ENCODE measurements at places on chromosomes 4 and X.

GRCh38 chr4:3483471-3483921 is 20.4 kb downstream of the DOK7 start:
- no peak for DNase-seq

DNA sequence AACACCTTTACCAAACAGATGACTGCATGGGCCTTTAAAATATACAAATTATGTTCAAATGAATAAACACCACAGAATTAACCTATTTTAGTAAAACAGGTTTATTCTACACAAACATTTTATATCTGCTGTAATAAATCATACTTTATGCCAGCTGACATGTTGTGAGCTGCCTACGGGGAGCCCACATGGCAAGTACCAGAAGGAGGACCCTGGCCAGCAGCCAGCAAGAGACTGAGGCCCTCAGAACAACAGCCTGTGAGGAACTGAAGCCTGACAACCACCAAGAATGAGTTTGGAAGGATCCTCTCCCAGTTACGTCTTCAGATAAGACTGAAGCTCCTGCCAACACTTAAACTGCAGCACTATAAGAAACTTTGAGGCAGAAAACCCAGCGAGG is 377.0 kb downstream of the PDGFC start:
- DNase-seq = no peak

GRCh38 chr4:168711197-168712140 is 214.6 kb downstream of the PALLD start:
- DNase-seq = no peak

- DNase-seq = no peak
Observed at GRCh38 chr4:20431543-20431951, 179.8 kb downstream of the SLIT2 start.

GRCh38 chr4:113474017-113474416 is 287.5 kb downstream of the CAMK2D start:
- DNase-seq = no peak

GRCh38 chr4:182212211-182212761 is 30.9 kb upstream of the TENM3 start:
- no peak for DNase-seq
